Stomach (tissue), 19 donors: ENCODE measurements at places on chromosomes 12 and 14. TPM values are rescaled to one million over a fixed set of nuclear protein-coding genes. Genes with fewer than 3 reads are reported as not detected.
A peak's percentile ranks its signal among the peaks of the same experiment; 100 is the strongest.

SMIM41 gene
- 21.6 TPM for total RNA-seq

LGMN gene
- 11.6 TPM for total RNA-seq

PLEK2 gene
- 203 TPM for total RNA-seq

ERO1A gene
- 52.1 TPM for total RNA-seq

PRICKLE1 gene
- total RNA-seq = 2.2 TPM

OAS1 gene
- 14.1 TPM for total RNA-seq

RHOJ gene
- 3.8 TPM for total RNA-seq

DNA sequence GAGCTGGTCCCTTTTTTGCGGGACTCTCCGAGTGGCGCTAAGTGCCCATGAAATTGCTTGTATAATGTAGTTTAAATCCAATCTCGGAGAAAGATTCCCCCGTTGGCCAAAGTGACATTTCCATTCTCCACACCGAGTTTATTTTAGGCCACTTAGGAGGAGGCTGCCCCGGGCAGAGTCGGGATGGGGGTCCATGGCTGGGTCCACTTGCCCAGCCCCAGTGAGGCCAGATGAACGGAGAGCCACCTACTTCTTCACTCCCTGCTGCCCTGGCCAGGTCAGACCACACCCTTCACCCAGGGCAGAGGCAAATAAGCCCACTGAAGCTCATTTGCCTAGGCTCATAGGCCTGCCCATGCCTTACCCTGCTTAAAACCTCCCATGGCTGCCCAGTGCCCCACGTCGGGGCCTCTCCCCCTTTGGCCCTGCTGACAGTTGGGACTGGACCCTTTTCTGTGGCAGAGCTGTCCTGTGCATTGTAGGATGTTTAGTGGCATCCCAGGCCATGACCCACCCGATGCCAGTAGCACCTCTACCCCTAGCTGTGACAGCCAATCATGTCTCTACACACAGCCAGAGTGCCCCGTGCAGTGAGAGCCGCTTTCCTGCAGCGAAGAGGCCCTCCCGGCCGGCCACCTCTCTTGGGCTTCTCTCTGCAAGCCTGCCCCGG is 51.3 kb downstream of the FAM222A start:
- DNase-seq = peak; percentile 24
- H3K27ac ChIP-seq = no peak overlapping the region
- H3K36me3 ChIP-seq = no peaks in the 10 kb centered on the region
- no peaks in the 10 kb centered on the region for H3K27me3 ChIP-seq
- no peak overlapping the region for H3K4me3 ChIP-seq

DNA sequence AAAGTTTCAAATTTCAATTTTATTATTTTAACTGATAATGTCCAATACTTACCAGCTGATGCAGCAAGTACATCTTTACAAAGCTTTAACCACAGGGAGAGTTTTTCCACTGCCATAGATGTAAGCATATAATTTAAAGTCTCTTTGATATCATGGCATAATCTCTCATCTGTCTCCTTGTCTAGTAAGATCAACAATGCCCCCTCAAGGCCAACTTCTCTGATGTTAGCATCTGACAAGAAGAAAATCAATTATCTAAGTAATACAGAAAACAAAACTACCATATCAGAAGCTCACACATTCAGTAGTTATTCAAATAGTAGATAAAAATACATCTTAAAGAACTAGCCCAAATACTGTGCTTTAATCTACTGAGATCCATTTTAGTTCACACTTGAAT is 94.2 kb downstream of the HEATR5A start:
- no peaks in the 10 kb centered on the region for H3K4me1 ChIP-seq
- H3K4me3 ChIP-seq = no peak overlapping the region
- H3K27me3 ChIP-seq = no peaks in the 10 kb centered on the region
- H3K27ac ChIP-seq = no peak overlapping the region

DNA sequence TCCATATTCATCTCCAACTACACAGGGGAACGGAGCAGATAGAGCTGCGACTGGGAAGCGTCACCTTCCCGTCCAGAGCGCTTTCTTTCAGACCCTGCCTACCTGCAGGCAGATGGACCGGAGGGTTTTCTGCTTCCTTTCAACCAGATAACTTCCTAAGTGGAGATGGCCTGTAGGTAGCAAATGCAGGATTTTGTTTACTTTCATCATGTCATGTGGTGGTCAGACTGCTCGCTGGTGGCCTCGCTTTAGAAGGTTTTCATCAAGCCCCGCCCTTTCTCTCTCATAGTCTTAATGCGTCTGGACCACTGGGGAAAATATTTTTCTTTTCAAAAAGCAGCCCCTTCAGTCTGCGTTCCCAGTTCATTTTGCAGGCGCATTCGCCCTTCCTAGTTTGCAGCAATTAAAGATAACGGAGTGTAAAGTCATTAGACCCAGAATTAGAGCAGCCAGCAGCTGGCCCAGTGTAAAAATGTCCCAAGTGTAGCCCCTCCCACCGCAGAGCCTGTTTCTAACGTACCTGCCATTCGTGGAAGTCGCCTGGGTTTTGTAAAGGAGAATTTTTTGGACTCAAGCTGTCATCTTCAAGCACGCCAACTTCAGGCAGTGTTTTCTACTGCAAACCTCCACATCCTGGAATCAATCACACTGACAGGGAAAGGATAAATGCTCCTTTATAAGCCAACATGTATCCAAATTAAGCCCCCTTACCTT is 68.9 kb downstream of the TESC start:
- no peaks in the 10 kb centered on the region for H3K27me3 ChIP-seq
- no peak overlapping the region for H3K4me3 ChIP-seq
- H3K27ac ChIP-seq = no peak overlapping the region
- peak; percentile 17 for DNase-seq
- H3K36me3 ChIP-seq = peaks cover 56% of the 10 kb centered on the region

GRCh38 chr14:37122288-37122687 is 50.1 kb downstream of the SLC25A21 start:
- no peaks in the 10 kb centered on the region for H3K27me3 ChIP-seq
- no peak for DNase-seq
- no peaks in the 10 kb centered on the region for H3K36me3 ChIP-seq
- H3K4me1 ChIP-seq = no peaks in the 10 kb centered on the region
- H3K4me3 ChIP-seq = no peak overlapping the region

GRCh38 chr12:76618031-76618430 is 58.5 kb upstream of the OSBPL8 start:
- peaks cover 6% of the 10 kb centered on the region for H3K4me1 ChIP-seq
- DNase-seq = no peak
- no peak overlapping the region for H3K27ac ChIP-seq
- H3K36me3 ChIP-seq = no peaks in the 10 kb centered on the region

DNA sequence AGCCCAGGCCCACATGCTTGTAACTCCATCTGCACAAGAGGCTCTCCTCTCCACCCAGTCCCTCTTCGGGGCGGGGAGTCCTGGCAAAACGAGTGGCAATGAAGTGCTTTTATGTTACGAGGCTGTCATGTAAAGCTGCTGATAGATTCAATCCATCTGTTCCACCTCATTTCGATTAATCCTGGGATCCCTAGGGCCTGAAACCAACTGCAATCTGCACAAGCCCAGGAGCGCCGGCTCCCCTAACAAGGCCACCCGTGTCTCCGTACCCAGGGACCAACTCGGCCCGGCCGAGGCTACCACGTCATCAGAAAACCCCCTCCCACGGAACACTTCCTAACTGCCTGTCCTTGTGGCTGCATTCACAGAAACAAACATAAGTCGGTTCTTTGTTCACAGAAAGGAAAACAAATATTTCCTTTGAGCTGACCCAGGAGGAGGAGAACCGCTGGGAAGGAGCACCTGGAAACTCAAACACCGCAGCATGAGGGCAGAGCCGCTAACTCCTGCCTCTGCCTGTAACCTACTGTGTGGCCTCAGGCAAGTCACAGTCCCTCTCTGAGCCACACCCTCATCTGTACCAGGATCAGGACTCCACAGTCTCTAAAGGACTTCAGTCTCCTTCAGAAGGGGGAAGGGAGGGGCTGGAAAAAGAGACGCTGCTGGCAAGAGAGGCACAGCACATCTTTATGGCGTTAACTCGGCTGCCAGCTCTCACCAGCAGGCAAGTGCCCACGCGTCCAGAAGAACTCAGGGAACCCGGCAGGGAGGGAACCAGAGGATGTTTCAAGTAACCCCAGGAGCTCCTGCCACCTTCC is 47.8 kb downstream of the CCDC88C start:
- no peaks in the 10 kb centered on the region for H3K27me3 ChIP-seq
- H3K36me3 ChIP-seq = no peaks in the 10 kb centered on the region
- H3K4me1 ChIP-seq = peaks cover 85% of the 10 kb centered on the region

- no peak for DNase-seq
- H3K27ac ChIP-seq = no peak overlapping the region
- H3K4me3 ChIP-seq = no peak overlapping the region
- H3K36me3 ChIP-seq = no peaks in the 10 kb centered on the region
- H3K4me1 ChIP-seq = no peaks in the 10 kb centered on the region
- H3K27me3 ChIP-seq = no peaks in the 10 kb centered on the region
Observed at GRCh38 chr14:84826294-84826693, 703.6 kb upstream of the FLRT2 start.

- no peaks in the 10 kb centered on the region for H3K27me3 ChIP-seq
- H3K36me3 ChIP-seq = no peaks in the 10 kb centered on the region
- H3K27ac ChIP-seq = no peak overlapping the region
- no peaks in the 10 kb centered on the region for H3K4me1 ChIP-seq
Observed at GRCh38 chr14:50946234-50946935, 2.1 kb upstream of the PYGL start.

DNA sequence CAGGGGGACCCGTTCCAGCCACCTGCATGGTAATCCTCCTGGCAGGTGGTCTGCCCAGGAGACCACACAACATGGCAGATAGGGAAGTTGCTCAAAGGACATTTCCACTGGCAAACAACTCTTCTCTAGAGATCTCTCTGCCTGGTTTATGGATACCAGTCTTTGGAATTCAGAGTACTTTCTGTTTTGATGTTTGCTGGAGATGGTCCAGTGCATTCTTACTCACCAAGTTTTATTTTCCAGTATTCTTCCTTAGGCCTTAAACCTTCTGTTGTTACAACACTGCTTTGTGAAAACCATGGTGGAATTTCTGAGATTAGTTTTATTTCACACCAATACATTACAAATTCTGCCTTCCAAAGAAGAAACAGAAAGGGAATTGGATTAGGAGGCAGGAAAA is 428.3 kb downstream of the FUT8 start:
- no peak for DNase-seq
- H3K36me3 ChIP-seq = no peaks in the 10 kb centered on the region
- H3K4me3 ChIP-seq = no peak overlapping the region
- peaks cover 8% of the 10 kb centered on the region for H3K4me1 ChIP-seq
- no peaks in the 10 kb centered on the region for H3K27me3 ChIP-seq

GRCh38 chr12:75706786-75707605 is 195.6 kb upstream of the KRR1 start:
- H3K36me3 ChIP-seq = no peaks in the 10 kb centered on the region
- H3K27me3 ChIP-seq = no peaks in the 10 kb centered on the region
- H3K4me1 ChIP-seq = peaks cover 39% of the 10 kb centered on the region
- DNase-seq = no peak

- H3K27me3 ChIP-seq = no peaks in the 10 kb centered on the region
- H3K36me3 ChIP-seq = peaks cover 34% of the 10 kb centered on the region
- no peak for DNase-seq
- H3K27ac ChIP-seq = no peak overlapping the region
- H3K4me1 ChIP-seq = peaks cover 18% of the 10 kb centered on the region
Observed at GRCh38 chr14:100084591-100084990, 19.4 kb downstream of the EVL start.

GRCh38 chr14:50594577-50595316 is 34.8 kb downstream of the ATL1 start:
- H3K4me1 ChIP-seq = peaks cover 2% of the 10 kb centered on the region
- no peaks in the 10 kb centered on the region for H3K27me3 ChIP-seq
- H3K27ac ChIP-seq = no peak overlapping the region
- peaks cover 10% of the 10 kb centered on the region for H3K36me3 ChIP-seq

- no peaks in the 10 kb centered on the region for H3K27me3 ChIP-seq
- H3K36me3 ChIP-seq = no peaks in the 10 kb centered on the region
- no peak overlapping the region for H3K4me3 ChIP-seq
- peaks cover 39% of the 10 kb centered on the region for H3K4me1 ChIP-seq
- DNase-seq = peak; percentile 60
Observed at GRCh38 chr14:54683882-54684794, 117.2 kb downstream of the SAMD4A start.
